ENCODE measurements at places on chromosomes 1 and 21.

DNA sequence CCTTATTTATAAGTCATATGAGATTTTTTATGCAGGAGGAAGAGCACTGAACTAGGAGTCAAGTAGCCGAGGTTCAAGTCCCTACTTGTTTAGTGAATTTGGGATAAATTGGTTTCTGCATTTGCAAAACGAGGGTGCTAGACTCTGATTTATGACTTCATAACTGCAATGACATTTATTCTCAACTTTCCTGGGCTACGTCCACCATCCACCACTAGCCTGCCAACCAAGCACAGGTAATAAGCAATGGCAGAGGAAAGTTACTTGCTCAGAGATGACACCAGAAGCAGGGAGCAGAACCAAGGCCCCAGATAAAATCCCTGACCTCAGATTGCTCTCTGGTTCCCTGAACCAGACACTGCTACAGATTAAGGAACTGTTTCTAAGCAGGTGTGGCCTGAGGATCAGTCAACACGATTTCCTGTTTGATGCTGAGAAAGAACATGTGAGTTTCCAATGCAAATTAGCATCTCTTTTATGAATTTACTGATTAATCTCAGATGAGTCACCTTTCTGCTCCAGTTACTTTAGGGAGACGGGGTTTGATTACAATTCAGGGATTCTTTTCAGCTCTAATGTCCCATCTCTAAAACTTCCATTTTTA is 52.7 kb downstream of the PLPP3 start:
- peak; percentile 26 for DNase-seq

- DNase-seq, result no peak
Observed at GRCh38 chr1:116257341-116257767, 115.7 kb upstream of the ATP1A1 start.

DNA sequence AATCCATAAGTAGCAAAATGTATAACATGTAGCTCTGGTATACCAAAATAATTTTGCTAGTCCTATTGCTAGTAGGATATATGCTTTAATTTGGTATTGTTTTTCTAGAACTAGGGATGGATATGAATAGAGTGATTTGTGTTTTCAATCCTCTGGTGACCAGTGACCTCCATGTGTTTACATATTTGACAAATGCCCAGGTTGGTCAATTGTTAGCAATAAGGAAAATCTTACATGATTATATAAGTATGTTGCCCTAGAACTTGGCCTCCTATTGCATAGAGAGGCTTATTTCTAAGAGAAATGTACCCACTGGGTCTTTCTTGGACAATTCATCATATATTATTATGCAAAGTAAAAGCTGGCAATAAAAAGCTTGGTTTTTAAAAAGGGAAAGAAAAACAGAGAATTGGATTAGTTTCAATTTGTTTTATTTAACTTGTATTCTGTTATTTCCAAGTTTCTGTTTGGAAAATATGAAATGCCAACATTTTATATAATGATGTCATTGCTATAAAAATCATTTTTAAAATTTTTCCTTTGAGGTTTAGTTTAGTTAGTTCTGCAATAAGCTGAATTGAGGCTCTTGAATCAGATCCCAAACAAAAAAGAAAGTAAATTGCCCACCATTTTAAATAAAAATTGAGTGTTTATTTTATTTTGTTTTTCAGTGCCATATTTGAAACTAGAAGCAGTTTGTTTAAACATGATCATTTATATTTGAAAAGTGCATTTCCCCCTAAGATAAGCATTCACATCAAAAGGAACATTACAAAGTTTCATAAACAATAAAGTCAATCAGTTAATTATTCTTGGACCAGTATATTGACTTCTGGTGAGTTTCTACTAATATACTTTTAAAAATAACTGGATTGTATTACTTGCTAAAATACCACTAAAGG is 210.9 kb downstream of the ZC3H11B start:
- peak; percentile 17 for DNase-seq

DNA sequence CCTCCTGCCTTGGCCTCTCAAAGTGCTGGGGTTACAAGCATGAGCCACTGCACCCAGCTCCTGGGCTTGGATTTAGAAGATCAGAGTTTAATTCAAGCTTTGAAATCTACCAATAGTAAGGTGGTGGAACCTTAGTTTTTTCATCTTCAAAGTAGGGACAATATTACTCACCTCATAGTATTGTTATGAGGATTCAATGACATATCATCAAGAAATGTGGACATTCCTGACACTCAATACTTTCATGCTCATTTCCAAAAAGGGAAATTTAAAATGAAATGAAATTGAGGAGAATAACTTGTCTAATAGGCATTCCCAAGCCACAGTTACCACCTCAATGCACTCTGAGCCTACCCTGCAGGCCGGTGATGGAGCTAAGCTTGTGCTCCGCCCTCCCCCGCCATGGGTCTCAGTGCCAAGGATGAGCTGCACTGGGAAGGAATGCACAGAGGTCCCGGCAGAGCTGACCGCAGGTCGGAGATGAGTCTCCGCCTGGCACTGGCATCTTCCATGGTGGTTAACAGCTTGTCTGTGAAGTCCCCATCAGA is 56.5 kb upstream of the BCAR3 start:
- peak; percentile 98 for DNase-seq

- no peak for DNase-seq
Observed at GRCh38 chr1:74205266-74205665, 7.2 kb downstream of the FPGT start.

DNA sequence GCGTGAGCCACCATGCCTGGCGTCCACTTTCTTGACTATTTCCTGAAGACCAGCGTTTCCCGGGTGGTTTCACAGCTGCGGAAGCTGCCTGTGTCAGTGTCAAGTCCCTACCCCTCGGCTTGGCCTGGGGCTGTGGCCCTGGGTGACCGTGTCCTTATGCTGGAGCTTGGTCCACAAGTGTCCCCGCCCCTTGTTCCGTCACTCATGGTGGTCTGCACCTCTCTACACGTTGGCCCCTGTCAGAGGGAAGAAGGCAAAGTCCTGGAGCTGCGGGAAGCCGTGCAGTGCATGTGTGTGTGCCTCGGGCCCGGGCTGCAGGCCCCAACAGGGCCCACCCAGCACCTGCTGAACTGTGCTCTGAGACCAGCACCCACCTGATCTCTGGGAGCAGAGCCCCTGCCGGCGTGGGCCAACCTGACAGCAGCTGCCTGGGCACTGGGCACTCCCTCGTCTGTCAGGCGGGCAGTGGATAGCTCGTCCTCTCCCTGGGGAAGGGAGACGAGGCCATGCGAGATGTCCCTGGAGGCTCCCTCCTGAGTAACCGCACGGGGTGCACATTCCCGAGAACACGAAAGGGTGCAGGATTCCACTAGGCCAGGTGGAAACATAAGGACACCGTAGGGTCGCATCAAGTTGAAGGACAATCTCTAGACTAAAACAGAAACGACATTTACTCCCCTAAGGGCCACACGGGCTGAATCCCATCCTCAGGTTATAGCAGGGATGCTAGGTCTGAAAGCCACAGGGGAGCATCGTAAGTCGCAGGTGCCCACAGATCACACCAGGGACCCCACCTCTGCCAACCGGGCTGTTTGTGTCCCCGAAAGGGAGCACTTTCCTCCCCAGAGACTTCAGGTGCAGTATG is 2.4 kb upstream of the C1orf159 start:
- DNase-seq, result no peak

GRCh38 chr21:38013741-38014140 is 97.5 kb upstream of the KCNJ6 start:
- DNase-seq, result no peak

GRCh38 chr1:90443354-90443753 is 273.7 kb downstream of the BARHL2 start:
- DNase-seq, result peak; percentile 29

- peak; percentile 75 for DNase-seq
Observed at GRCh38 chr1:3611170-3612019, at the start of gene MEGF6. TSS of gene MEGF6 (minus strand) at chr1:3611508. CDS start at chr1:3611268, 240 bp downstream.

DNA sequence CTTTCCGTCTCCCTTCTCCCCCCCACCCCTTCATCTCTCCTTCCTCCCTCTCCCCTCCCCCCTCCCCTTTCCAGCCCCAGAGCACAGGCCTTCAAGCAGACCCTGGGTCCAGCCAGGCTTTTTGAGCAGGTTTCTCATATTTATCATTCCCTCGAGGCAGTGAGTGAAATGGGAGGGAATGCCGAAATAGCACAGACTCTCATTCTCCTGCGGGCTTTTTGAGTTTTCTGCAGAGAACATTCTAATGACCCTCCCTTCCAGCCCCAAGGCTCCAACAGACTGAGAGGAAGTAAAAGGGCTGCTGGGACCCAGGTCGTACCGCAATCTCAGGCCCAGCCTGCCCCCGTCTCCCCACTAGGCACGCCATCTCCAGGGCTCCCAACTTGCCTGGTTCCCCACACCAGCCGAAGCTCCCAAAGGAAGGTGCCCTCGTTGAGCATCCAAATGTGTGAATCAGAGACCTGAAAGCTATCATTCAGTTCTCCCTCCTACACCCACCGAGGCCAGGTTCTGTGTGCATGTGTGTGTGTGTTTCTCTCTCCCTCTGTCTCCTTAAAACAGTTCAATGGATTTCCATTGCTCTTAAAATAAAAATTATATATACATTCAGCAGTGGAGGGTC is 22.3 kb downstream of the ACTA1 start:
- no peak for DNase-seq

DNA sequence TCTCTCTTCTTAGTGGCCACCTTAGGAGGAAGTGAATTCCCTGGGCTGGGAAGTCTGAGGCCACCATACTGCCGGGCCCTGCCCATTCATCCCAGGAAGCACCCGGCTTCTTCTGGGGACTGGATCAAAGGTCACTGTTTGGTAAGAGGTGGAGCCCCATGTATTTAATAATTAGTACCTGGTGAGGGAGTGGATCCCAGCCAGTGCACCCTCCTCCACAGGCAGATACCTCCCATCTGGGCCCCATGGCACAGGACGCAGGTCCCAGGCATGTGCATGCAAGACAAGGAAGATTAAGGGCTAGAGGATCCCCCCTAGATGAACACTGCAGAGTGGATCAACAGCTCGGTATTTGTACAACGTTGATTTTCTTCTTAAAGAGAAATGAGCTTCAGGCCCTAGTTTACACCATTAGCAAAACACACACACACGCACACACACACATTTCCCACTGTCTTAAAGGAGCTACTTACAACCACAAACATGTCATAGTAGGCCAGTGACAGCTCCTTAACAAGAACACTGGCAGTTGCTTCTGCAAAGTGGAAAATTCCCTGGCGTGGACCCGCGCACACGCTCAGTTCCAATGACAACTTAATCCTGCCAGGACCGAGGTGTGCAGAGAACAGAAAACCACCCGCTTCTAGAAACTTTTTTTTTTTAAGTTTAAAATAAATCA is 90.7 kb downstream of the MRPL37 start:
- no peak for DNase-seq

DNA sequence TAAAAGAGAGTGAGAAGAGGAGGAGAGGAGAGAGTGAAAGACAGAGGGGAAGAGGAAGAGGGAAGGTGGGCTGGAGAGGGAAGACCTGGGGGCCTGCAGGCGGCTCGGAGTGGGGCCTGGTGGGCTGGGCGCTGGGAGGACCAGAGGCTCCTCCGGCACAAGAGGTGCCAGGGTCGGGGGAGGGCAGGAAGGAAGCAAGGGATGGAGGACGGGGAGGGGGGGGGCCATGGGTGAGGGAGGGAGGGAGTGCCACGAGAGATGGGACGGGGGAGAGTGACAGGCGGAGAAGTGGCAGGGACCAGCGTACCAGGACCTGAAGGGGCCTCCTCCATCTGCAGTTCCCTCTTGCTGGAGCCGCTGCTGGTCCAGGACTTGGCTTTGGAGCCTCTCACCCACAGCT is 87.7 kb downstream of the CASZ1 start:
- no peak for DNase-seq

GRCh38 chr1:170662561-170663403 is 1.1 kb upstream of the PRRX1 start:
- no peak for DNase-seq

DNA sequence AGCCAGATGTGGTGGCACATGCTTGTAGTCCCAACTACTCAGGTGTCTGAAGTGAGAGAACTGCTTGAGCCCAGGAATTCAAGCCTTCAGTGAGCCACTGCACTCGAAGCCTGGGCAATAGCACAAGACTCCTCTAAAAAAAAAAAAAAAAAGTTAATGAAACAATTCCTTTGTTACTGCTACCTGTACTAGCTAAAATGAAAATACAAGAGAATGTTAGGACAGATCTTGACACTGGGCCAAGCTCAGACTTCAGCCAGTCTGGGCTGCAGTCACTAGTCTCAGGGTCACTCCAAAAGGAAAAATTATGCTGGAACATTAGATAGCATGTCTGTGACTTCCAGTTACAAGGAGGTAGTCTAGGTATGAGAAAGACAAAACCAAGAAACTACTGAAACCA is 56.5 kb downstream of the TRIM33 start:
- DNase-seq, result no peak

DNA sequence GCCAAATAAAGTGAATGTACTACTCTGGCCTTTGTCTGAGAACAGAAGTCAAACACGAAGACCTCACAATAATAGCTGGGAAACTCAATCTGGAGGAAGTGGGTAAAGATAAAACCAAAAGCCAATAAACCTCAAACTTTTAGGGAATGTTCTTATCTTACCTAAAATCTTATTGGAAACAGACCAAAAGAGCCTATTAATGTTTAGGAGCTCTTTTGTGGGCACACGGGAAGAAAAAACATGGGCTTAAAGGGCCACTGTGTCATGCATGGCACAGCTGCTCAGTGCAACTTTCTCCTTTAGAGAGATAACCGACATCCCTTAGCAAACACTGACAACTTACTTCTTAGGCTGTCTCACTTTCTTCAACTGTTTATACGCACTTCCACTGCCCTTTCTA is 16.1 kb downstream of the EIF2B3 start:
- DNase-seq, result peak; percentile 80

DNA sequence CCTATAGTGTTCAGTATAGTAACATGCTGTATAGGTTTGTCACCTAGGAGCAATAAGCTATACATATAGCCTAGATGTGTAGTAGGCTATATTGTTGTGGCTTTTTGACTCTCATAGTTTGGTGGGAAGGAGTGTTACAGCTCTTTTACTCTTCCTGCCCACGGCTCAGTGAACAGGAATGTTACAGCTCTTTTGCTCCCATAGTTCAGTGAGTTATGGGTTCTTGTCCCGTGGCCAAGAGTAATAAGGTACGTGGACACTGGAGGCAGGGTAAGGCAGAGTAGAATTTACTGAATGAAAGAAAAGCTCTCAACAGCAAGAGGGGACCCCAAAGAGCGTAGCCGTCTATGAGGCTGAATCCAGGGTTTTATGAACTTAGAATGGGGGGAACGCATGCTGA is 734.3 kb downstream of the ADGRL2 start:
- no peak for DNase-seq

- peak; percentile 48 for DNase-seq
Observed at GRCh38 chr1:42777852-42778251, 6.9 kb upstream of the TMEM269 start.

GRCh38 chr21:25639551-25640201 is 618 bp downstream of the JAM2 start:
- DNase-seq, result no peak

GRCh38 chr1:111323231-111323630 is 32.6 kb downstream of the CHIA start:
- no peak for DNase-seq

DNA sequence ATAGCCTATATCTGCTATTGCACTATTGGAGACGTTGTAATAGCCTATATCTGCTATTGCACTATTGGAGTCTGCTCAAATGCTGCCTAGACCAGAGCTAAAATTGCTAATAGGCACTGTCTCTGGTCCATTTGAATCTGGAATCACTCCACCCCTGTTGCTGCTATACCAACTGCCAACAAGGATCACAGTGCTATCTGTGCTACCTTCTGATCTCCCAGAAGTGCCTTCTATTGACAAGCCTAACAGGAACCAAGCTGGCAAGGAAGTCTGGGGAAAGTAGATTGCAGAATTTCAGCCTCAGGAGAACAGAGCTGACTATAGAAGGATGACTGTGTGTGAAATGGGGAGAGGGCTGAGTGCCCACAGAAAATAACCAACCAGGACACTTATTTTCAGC is 15.9 kb downstream of the RWDD3 start:
- DNase-seq, result no peak
